ENCODE measurements at places on chromosomes 5 and 9.

DNA sequence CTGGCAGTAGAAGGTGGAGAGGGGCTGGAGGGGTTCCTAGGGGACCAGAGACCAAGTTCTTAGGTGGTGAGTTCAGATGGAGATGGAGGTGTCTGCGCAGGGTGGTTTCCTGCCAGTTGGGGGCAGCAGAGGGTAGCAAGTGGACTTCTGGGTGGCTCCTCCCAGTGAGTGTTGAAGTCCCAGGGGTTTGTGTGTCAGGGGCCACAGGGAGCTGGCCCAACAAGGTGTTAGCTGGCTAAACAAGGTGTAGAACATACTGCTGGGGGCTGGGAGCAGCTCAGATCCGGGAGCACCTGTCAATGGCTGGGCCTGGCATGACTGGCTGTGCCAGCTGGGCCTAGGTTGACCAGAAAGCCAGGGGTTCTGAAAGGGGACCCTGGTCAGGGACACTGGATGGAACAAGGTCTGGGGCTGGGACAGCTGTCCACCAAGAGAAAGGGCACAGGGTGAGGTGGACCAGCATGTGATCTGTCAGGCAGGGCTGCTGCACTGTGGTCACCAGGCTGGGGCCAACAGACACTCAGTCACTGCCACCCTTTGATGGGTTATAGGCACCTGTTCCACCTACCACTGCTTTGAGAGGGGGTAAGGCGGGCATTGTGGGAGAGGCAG, 35.6 kb downstream of the DAB2IP start:
- DNase-seq: no peak

DNA sequence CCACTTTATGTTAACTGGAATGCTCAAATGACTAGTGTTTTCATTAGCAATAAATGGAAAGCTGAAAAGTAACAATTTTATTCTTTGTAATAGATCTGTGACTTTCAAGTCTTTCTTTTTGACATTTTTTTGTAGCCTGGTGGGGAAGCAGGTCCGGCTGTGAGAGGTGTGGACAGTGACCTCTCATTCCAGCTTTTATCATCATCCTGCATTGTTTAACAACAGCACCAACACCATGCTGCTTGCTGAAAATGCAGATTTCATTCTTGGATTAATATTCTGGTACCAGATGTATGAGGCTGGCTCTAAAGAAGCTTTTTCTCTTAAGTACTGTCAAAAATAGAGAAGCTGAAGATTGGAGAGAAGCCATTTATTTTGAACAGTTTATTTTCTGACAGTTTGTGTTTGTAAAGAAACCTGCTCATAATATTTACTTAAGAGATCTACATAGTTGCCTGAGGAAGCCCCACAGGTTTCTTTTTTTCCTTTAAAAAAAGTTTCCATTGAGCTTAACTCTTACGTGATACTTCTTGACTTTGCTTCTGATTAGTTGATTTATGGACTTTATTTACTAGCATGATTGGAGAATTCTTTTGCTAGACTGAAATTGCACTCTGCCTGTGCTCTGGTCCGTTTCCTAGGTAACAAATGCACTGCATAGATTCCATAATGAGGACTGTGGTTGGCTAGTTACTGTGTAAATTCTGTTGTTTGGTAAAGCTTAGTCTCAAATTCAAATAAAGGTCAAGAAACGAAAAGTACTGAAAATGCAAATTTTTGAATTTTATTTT, 3.4 kb downstream of the KIAA1958 start:
- no peak for DNase-seq

GRCh38 chr5:178730940-178731265, 444 bp upstream of the ZNF354A start:
- DNase-seq: no peak

- DNase-seq: no peak
These were observed 95.4 kb upstream of the KLF4 start for GRCh38 chr9:107584944-107585343.

GRCh38 chr5:25481463-25481862, 836.7 kb upstream of the CDH10 start:
- no peak for DNase-seq

DNA sequence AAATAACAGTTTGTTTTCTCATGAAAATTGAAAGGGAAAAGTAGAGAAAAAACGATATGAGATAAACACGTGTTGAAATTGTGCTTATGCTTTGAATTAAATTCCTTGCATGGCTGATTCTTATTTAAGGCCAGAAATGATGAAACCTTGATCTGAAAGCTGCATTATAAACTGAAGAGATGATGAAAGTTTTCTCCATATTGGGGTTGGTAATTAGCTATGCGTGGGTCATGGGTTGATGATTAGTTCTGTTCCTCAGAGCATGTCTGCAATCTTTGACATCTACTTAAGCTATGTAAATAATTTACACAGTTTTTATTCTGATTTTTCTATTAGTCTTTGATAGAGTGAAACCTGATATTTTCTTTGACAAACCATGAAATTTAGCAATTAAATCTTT, 264.1 kb downstream of the CD180 start:
- DNase-seq: no peak

DNA sequence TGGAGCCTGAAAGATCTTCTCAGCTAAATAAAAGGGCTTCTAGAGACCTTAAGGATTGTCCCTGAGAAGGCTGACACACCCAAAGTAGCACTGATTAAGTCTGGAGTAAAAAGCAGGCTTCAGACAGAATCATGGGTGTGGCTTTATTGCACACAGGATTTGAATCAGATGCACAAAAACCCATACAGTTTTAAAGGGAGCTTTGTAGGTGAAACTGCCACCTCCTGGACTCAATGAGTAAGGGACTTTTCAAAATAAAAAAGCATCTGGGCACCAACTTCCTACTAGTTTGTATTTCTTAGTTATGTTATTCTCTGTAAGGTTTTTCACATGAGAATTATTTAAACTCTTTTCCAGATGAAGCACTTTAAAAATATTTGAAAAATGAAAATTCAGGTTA, 129.4 kb downstream of the EDIL3 start:
- DNase-seq: no peak

DNA sequence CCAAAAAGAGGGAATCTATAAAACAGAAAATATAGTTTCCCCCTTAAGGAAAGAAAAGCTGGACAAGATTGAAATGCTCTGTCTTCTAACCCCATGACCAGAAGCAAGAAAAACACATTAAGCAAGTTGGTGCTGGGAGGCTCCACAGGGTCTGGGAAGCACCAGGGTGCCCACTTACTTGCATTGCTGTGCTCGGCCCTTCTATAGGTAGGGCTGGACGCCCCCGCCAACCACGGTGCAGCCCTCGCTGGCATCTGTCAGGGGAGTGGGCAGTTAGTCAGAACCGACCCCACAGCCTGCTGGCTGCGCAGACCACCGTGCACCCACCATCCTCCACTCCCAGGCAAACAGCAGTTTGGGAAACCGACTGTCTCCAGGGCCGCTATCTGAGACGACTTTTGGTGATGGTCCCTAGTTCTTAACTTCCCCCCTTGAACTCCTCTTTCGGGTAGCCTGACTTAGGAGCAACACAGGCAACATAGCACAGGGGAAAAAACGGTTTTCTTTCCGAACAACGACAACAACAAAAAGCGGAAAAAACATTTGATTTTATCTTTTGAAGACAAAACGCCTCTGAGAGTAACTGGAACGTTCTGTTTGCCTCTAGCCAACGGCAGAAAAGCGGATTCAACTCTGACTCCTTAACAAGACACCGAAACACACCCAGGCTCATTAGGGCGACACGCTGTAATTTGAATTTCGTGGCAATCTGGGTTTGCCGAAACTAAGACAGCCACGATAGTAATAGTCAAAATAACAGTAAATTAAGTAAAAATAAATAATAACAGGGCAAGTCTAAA, 3.9 kb downstream of the IRX2 start:
- no peak for DNase-seq

- no peak for DNase-seq
These were observed 209.0 kb downstream of the CWC27 start for GRCh38 chr5:64977779-64978178.

GRCh38 chr5:128156521-128156920, 73.0 kb downstream of the SLC12A2 start:
- DNase-seq: no peak

GRCh38 chr5:138490648-138491283, 25.5 kb downstream of the EGR1 start:
- no peak for DNase-seq

GRCh38 chr9:19732441-19732951, 56.3 kb downstream of the SLC24A2 start:
- DNase-seq: no peak

- DNase-seq: no peak
These were observed 714.6 kb upstream of the GRAMD2B start for GRCh38 chr5:125708583-125708982.

- DNase-seq: no peak
These were observed 42.5 kb downstream of the KCNIP1 start for GRCh38 chr5:170546282-170546681.

- DNase-seq: no peak
These were observed 6.9 kb downstream of the CETN3 start for GRCh38 chr5:90402521-90403255.

DNA sequence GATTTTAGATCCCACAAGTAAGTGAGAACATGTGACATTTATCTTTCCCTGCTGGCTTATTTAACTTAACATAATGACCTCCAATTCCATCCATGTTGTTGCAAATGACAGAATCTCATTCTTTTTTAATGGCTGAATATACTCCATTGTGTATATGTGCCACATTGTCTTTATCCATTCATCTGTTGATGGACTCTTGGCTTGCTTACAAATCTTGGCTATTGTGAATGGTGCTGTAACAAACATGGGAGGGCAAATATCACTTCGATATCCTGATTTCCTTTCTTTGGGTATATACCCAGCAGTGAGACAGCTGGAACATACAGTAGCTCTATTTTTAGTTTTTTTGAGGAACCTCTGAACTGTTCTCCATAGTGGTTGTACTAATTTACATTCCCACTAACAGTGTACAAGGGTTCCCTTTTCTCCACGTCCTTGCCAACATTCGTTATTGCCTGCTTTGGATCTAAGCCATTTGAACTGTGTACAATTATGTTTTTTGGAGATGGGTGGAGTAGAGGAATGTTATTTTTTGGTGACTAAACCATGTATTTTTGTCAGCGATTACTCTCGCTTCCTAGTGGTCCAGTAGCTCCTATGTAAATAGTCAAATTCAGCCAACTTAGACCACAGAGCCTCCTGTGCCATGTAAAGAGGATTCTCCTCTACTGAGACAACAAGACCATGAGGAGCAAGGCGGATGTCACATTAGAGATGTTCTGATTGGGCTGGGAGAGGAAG, 60.6 kb downstream of the TNFSF15 start:
- no peak for DNase-seq

DNA sequence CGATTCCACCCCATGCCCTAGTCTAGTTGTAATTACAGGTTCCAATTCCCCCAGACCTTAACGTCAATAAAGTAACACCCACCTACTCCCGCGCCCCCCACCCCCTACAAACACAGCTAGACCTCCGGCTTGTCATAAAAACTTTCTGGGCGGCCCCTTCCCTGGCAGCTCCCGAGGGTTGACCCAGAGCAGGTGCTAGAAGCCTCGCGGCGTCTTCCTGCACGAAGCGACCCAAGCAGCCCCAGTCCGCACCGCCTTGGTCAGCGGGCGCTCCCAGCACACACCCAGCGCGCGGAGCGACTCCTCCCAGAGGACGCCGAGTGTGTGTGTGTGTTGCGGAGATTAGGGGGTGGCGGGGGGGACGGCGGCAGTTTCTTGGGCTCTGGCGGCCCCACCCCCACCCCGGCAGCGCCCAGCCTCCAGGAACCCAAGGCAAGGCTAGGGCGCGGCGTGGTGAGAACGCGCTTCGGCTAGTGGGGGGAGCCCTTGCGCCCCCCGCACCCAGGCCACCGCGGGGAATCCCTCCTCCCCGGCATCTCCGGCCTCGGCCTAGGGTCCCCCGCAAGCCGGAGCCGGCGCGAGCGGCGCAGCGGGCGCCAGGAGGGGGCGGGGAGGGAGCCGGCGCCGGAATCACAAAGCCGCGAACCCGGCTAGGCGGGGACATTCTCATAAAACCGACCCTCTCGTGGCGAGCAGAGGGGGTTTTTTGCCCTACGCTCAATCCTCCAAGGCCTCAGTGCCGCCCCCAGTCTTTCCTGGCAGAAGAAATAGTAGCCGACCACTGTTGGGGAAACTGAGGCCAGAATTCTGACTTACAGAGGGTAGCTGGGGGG, 2.2 kb downstream of the PCDH1 start:
- DNase-seq: no peak

DNA sequence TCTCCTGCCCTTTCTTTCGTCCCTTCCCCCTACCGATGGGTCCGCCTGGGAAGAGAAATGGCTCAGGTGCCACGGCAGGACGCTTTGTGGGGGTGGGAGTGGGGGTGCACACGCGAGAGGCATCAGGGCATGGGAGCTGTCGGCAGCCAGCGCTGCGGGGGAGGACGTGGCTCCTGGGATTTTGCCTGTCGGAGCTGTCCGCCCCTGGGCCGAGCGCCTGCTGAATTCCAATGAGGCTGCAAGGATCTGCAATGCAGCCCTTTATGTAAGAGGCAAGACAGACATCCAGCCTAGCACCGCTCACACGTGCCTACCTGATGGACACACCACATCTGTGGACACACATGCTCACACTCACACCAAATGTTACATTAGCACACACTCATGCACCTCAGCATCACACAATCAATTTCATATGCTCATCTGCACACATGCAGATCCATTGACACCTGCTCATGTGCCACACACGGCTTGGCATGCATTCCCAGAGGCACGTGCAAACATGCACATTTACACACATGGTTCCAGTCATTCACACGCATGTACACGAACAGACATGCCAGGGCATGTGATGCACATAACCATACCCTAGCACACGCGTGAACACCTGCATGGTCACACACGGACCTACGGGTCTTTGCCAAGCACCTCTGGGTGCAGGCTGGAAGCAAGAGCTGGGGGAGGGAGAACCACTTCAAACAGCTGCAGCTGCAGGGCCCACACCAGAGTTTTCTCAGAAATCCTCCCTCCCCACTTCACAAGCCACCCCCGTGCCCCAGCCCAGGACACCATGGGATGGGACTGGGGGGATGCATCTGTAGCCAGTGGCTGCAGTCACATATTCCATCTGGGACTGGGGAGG, 1.4 kb downstream of the GRIN1 start:
- no peak for DNase-seq

DNA sequence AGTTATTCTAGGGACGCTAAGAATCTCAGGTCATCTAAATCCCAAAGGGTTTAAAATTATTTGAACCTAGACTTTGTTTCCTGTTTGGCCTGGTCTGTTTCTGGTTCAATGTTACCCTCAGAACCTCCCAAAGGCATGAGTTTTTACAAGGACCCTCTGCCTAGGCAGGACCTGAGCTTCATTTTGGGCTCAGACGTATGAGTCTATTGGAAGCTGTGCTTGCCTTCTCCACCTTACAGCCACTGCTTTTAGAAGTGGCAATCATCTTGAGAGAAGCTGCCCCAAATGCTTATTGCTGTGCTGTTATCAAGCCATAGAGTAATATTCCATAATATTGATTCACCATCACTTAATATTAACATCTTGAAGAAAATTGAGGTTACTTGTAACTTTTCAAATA, 510.4 kb downstream of the TLE4 start:
- DNase-seq: no peak

- DNase-seq: no peak
These were observed 169.4 kb upstream of the CCNH start for GRCh38 chr5:87582149-87582548.

- no peak for DNase-seq
These were observed 60.8 kb upstream of the KLF9 start for GRCh38 chr9:70475211-70475610.
